Heart left ventricle (tissue), 16 donors: ENCODE measurements at places on chromosomes 4 and X. TPM values are rescaled to one million over a fixed set of nuclear protein-coding genes. Genes with fewer than 3 reads are reported as not detected.

DNA sequence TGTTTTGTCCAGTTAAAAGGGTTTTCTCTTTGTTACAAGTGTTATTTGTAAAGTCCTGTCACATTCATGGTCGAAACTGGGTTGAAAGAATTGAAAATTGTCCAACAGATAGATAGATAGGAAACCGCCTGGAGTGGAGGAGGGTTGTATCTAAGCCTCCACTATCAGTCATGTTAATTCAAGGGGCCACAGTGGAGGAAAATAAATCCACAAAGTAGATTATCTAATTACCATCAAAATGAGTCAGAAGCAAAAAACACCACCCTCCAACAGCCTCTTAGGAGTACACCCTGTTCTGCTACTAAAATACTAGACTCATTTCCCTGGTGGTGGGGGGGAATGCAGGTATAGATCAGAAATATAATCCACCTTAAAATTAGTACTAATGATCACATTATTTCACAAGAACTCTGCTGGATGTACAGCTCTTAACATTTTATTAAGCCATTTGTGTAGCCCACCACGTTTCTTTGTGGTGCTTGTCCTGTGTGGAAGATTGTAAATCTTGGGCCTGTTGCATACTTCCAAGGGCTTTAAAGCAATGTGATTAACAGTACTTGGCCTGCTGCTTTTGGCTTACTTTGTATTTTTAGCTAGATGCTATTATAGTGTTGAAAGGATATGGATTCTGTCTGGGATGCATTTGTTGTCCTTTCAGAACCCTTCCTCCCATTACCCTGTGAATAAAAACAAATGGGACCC is 26.8 kb downstream of the RBBP7 start:
- no peak for DNase-seq

DNA sequence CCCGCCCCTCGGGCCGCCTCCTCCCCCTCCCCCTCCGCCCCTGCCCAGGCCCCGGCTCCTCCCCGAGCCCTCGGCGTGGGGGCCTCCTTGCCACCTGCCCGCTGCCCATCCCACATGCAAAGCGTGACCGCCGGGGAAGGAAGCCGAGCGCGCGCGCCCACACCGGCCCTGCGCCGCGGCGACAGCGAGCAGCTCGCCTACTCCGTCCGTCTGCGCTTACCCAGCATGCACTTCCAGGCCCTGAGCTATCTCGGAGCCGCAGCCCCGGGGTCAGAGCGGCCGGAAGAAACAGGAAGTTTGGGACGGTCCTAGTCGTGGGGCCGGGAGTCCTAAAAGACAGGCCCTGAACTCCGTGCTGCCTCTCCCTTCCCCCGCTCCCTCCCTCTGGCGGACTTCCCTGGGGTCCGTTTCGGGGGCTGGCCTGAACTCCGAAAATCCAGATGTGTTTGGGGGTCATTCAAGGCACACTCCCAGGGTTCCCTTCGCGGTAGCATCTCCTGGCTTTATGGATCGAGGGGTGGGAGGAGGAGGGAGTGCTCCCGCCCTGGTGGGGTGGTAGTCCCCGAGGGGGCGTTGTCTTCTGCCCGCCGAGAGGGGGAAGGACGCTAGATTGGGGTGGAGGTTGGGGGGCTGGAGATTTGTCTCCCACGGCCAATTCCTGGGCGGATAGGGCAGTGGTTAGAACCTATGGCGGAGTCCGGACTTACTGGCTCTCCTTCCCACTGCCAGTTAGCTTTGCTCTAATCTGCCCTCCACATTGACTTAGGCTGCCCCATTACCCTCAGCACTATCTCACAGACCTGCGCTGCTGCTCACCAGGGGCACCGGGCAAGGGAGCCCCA is 25.0 kb upstream of the BCORL1 start:
- DNase-seq = peak; percentile 70

GRCh38 chrX:131830400-131831184 is 192.5 kb upstream of the STK26 start:
- DNase-seq = peak; percentile 72

GRCh38 chr4:20050768-20051167 is 200.9 kb upstream of the SLIT2 start:
- no peak for DNase-seq

GRCh38 chrX:107861056-107861455 is 35.4 kb downstream of the MID2 start:
- no peak for DNase-seq

The SPP1 gene
- 9.0 TPM for total RNA-seq

The COL25A1 gene
- 0.50 TPM for total RNA-seq
